ENCODE measurements at places on chromosomes 16 and 17.

DNA sequence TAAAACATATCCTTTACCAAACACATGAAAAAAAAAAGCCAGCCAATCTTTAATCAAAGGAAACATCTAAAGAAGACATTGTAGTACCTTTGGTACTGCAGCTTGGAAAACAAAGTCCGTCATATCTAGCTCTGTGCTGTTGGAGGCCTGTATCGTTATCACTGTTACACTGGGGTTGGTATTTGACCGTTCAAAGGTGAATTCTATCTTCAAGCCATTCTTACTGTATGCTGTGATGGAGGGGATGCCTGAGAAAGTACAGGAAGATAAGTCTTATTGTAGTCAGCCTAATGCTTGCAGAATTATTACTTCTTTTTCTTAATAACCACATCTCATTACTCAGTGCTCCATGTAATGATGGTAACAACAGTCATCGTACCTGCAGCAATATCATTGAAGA, 14.4 kb upstream of the PHLPP2 start:
- DNase-seq, result no peak

DNA sequence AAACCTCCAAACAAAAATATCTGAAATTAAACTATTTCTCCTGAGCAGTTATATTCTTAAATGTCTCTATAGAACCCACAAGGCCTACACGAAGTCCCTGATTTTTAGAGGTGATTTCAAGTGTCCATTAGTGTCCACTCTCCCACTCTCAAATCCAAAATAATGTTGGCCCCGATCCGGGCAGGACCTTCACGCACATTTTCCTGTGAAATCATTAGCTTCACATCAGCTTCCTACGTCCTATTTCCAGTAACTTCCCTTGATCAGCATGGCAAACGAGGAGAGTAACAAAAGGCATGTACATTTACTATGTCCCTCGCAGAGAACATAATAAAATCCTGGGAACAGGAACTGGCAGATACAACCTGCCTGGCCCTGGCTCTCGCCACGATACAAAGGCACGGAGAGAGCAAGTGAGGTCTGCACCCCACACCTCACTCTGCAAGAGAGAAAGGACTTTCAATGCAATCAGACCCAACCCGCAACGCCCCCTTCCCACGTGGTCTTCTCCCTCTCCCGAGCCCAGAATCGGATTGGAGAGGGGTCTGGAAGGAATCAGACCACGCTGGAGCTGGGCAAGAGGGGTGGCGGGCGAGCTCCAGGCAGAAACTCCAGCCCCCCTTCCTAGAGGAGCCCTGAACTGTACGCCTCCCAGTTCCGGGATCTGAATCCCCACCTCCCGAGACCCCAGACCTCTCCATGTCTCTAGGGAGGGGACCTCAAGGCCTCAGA, 17.5 kb upstream of the C17orf78 start:
- no peak for DNase-seq

DNA sequence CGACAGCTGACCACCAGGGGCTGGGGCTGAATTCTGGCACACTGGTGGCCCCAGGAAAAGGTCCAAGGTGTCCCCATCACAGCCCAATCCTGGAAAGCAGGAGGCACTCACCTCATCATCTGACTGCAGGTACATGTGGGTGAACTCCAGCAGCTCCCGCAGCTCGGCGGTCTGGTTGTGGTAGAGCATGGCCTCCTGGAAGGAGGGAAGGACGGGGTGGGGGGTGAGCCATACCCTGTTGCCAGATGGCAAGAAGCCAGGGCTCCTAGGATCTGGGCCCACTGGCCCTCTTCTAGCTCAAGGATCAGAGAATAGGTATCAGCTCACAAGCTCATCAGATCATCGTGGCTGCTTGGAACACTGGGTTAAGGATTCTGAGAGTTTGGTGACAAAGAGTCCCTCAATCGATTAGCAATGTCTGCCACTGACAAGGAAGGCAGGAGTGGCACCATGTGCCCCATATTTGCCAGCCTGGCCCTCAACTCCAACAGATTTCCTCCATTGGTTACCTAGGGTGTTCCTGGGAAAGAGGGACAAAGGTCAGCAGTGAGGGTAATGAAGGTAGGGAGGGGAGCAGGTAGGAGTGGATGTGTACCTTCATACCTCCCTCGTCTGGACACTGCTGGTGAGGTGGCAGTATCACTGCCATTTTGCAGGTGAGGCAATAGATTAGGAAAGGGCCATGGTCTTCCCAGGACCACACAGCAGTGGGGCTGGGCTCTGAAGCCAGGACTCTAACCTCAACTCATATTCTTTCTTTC, 4.9 kb downstream of the P3H4 start:
- DNase-seq, result no peak

DNA sequence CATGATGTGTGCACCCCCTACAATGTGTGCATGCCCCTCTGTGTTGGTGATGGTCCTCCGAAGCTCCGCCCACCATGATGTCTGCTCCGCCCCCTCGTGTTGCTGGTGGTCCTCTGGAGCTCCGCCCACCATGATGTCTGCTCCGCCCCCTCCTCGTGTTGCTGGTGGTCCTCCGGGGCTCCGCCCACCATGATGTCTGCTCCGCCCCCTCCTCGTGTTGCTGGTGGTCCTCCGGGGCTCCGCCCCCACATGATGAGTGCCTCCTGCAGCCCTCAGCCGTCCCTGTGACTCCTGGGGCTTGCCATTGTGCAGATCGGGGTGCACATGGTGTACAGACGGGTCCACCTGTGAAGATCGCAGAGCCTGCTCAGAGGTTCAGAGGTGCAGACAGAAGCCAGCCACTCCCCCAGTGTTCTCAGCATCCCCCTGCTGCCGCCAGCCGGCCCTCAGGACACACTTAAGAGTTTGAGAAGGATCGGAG, 129.1 kb upstream of the CHMP6 start:
- DNase-seq, result no peak

GRCh38 chr17:47894498-47895346, 1.3 kb upstream of the SP2 start:
- DNase-seq, result no peak

DNA sequence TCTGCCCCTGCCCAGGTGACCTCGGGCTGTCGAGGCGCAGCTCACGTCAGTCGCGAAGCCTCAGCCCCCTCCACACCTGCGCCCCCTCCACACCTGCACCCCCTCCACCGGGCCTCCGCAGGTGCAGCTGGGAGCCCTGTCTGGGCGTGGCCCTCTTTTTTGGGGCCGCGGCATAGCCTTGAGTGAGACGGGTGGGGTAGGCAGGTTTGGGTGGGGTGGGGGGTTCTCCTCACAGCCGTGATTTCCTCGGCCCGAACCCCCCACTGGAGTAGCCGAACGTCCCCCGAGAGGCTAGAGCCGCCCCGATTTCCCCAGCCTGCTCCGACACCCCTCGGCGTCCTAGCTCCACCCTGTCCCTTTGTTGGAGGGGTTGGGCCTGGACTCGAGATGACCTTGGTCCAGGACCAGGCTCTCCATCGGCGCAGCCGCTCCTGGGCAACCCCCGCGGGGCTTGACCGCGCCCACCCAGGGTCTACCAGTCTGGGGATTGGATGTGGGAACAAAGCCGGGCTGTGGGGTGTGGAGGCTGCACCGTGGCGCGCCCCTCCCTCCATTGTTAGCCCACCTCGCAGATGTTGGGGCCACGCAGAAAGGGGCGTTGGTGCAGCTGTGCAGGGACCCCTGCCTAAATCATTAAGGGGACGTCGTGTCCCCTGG, 626 bp downstream of the TUBB3 start:
- no peak for DNase-seq

GRCh38 chr17:70327723-70328122, 158.4 kb downstream of the KCNJ2 start:
- DNase-seq, result no peak

DNA sequence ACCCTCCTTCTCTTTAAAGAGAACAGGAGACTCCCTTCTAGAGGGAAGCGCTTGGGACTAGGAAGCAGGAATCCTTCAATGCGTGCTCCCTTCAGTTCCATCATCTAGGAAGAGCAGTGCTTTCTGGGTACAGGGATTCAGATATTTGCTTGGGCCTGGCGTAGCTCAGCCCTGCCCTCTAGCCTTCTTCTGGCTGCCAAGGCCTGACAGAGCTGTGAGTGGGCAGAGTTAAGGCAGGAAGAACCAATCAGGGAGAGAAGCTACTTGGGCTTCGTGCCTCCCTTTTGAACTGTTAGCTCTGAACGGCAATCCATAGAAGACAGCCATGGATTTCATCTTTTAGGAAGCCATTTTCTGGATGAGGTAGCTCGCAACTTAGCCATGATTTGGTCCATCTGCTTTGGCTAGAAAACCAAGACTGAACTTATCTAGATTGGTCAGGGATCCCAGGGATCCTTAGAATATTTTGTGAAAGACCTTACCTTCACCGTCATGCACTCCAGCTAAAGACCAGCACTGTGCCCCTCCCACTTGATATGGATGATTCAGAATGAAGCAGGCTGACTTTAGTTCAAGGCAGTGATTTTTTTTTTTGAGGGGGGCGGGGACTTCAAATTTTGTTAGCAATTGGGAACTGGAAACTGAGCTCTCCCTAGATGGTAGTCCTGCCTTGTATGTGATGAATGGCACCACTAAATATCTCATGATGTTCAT, 2.5 kb upstream of the CORO6 start:
- DNase-seq, result no peak

GRCh38 chr16:81597079-81597658, 152.6 kb downstream of the CMIP start:
- no peak for DNase-seq

Data from cerebellar nuclear complex (tissue), 1 donor.